Thymus (tissue), 14 donors: ENCODE measurements at places on chromosomes 12 and 14. TPM values are rescaled to one million over a fixed set of nuclear protein-coding genes. Genes with fewer than 3 reads are reported as not detected.
A peak's percentile ranks its signal among the peaks of the same experiment; 100 is the strongest.

Gene SAMD4A
- 1.7 TPM for total RNA-seq

Gene PSEN1
- 32.0 TPM for total RNA-seq

Gene ABHD12B
- total RNA-seq = 1.0 TPM

Gene KERA
- total RNA-seq = 0.05 TPM

Gene OLR1
- 0.52 TPM for total RNA-seq

Gene SERPINA1
- total RNA-seq = 9.4 TPM

Gene PPP1R1A
- 0.09 TPM for total RNA-seq

Gene ANKRD33
- not detected for total RNA-seq

GRCh38 chr12:123085066-123085465, 65.8 kb downstream of the PITPNM2 start:
- no peak for DNase-seq
- peak overlapping the region; percentile 99 for H3K27ac ChIP-seq
- H3K4me3 ChIP-seq = peak overlapping the region; percentile 30
- H3K27me3 ChIP-seq = no peaks in the 10 kb centered on the region
- H3K4me1 ChIP-seq = peaks cover 89% of the 10 kb centered on the region
- peaks cover 15% of the 10 kb centered on the region for H3K36me3 ChIP-seq

- H3K36me3 ChIP-seq = no peaks in the 10 kb centered on the region
- H3K4me3 ChIP-seq = no peak overlapping the region
- no peak for DNase-seq
- H3K27me3 ChIP-seq = no peaks in the 10 kb centered on the region
- H3K27ac ChIP-seq = no peak overlapping the region
- no peaks in the 10 kb centered on the region for H3K4me1 ChIP-seq
Measured at GRCh38 chr12:56014205-56014604, 6.6 kb upstream of the IKZF4 start.

GRCh38 chr14:93543766-93544165, 113.0 kb downstream of the UNC79 start:
- H3K36me3 ChIP-seq = no peaks in the 10 kb centered on the region
- H3K4me3 ChIP-seq = no peak overlapping the region
- H3K27me3 ChIP-seq = no peaks in the 10 kb centered on the region
- no peak for DNase-seq

DNA sequence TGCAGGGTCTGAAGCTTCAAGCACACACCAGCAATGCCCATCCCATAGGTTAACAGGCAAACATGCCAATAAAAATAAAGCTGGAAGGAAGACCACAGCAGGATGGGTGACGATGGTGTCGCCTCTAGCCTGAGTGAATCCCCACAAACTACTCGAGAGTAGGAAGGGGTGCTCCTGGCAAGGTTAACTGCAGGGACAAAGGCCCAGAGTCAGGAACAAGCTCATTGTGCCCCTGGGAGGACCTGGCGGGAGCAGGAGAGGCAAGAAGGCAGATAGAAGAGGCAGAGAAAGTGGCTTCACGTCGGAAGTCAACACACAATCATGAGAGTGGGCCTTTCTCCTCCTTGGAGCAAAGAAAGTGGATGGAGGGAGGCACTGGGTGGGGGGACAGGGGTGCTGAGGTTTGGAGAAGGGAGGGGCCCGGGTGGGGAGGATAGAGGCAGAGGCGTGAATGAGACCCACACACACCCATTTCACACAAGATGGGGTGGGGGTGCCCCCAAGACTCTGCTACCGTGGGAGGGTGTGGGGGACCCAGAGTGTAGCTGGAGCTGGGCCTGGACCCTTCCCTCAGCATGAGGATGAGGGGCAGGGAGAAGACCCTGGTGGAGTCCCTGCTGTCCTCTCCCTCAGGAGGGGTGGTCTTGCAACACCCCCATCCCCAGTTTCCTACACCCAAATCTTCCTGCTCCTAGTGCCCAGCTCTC, 43.1 kb downstream of the DIO3 start:
- H3K27me3 ChIP-seq = no peaks in the 10 kb centered on the region
- DNase-seq = no peak
- H3K36me3 ChIP-seq = no peaks in the 10 kb centered on the region
- no peak overlapping the region for H3K4me3 ChIP-seq
- no peak overlapping the region for H3K27ac ChIP-seq

GRCh38 chr12:32595251-32595650, 83.8 kb upstream of the DNM1L start:
- no peak overlapping the region for H3K27ac ChIP-seq
- no peaks in the 10 kb centered on the region for H3K27me3 ChIP-seq
- no peaks in the 10 kb centered on the region for H3K36me3 ChIP-seq
- DNase-seq = no peak
- no peak overlapping the region for H3K4me3 ChIP-seq
- H3K4me1 ChIP-seq = no peaks in the 10 kb centered on the region

GRCh38 chr12:51904951-51905470, 2.3 kb upstream of the ACVRL1 start:
- H3K27ac ChIP-seq = peak overlapping the region; percentile 43
- H3K4me3 ChIP-seq = no peak overlapping the region
- no peak for DNase-seq
- no peaks in the 10 kb centered on the region for H3K4me1 ChIP-seq
- no peaks in the 10 kb centered on the region for H3K36me3 ChIP-seq
- peaks cover 29% of the 10 kb centered on the region for H3K27me3 ChIP-seq

GRCh38 chr12:1044696-1045095, 53.7 kb downstream of the ERC1 start:
- H3K4me1 ChIP-seq = no peaks in the 10 kb centered on the region
- H3K36me3 ChIP-seq = no peaks in the 10 kb centered on the region
- DNase-seq = no peak
- H3K27me3 ChIP-seq = no peaks in the 10 kb centered on the region
- H3K4me3 ChIP-seq = no peak overlapping the region

- no peak overlapping the region for H3K4me3 ChIP-seq
- no peak overlapping the region for H3K27ac ChIP-seq
- H3K36me3 ChIP-seq = peaks cover 39% of the 10 kb centered on the region
- H3K27me3 ChIP-seq = no peaks in the 10 kb centered on the region
Measured at GRCh38 chr12:119772431-119772830, 104.5 kb downstream of the PRKAB1 start.

DNA sequence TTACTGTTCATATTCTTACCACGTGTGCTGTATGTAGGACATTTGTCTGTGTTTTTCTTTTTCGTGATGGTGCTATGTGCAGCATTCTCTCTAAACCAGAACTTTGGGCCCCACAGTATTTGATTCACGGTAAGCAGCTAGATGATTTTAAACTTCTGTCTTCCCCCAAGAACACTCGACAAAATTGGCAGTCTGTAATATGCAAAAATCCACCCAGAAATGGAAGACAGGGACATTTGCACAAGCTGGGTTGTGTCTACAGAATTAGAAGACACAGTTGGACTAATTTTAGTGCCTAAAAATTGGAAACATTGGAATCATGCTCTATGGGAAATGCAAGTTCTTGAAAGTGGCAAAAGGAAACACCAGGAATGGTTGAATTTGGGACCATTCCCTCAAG, 24.1 kb upstream of the MED13L start:
- no peak for DNase-seq
- H3K27ac ChIP-seq = no peak overlapping the region
- no peaks in the 10 kb centered on the region for H3K27me3 ChIP-seq
- no peaks in the 10 kb centered on the region for H3K4me1 ChIP-seq
- no peak overlapping the region for H3K4me3 ChIP-seq
- no peaks in the 10 kb centered on the region for H3K36me3 ChIP-seq

- no peak for DNase-seq
- H3K4me1 ChIP-seq = peaks cover 6% of the 10 kb centered on the region
- H3K27ac ChIP-seq = no peak overlapping the region
- H3K27me3 ChIP-seq = no peaks in the 10 kb centered on the region
- no peak overlapping the region for H3K4me3 ChIP-seq
- no peaks in the 10 kb centered on the region for H3K36me3 ChIP-seq
Measured at GRCh38 chr12:12333407-12334366, 16.4 kb downstream of the MANSC1 start.

DNA sequence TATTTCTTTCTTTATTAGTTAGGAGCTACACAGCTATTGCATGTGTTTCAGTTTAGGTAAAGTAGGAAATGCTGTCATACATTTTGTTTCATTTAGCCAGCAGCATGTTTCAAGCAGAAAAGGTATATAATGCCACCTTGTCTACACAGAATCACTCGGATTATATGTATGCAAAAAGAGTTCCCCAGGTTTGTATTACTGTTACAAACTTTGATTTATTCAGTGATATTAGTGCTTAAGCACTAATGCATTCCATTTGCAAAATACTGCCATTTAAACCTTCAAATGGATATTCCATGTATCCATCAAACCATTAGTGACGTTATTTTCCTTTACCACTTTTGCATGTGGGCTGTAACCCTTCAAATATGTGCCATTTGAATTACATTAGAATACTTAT, 564.0 kb downstream of the RPL10L start:
- H3K27me3 ChIP-seq = no peaks in the 10 kb centered on the region
- no peaks in the 10 kb centered on the region for H3K36me3 ChIP-seq
- no peak overlapping the region for H3K27ac ChIP-seq

DNA sequence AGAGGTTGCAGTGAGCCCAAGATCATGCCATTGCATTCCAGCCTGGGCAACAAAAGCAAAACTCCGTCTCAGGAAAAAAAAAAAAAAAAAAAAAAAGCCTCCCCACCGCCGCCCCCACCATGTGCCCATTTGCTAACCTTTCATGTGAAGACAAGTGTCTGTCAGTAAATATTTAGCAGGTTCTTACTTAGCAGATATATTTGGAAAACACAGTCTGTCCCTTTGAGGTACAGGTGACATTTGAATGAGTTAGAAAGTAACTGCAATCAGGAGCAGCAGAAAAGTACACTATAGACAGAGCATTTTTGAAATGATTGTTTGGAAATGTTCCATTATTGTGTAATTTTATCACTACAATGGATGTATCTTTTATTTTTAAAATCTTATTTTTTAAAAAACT, 119.7 kb downstream of the FGD4 start:
- H3K4me3 ChIP-seq = no peak overlapping the region
- DNase-seq = no peak
- H3K27me3 ChIP-seq = no peaks in the 10 kb centered on the region
- H3K27ac ChIP-seq = no peak overlapping the region
- H3K4me1 ChIP-seq = peaks cover 6% of the 10 kb centered on the region
- H3K36me3 ChIP-seq = no peaks in the 10 kb centered on the region

GRCh38 chr12:40469736-40470135, 222.5 kb upstream of the CNTN1 start:
- H3K4me1 ChIP-seq = no peaks in the 10 kb centered on the region
- H3K27ac ChIP-seq = no peak overlapping the region
- no peak overlapping the region for H3K4me3 ChIP-seq
- no peaks in the 10 kb centered on the region for H3K36me3 ChIP-seq
- no peak for DNase-seq

DNA sequence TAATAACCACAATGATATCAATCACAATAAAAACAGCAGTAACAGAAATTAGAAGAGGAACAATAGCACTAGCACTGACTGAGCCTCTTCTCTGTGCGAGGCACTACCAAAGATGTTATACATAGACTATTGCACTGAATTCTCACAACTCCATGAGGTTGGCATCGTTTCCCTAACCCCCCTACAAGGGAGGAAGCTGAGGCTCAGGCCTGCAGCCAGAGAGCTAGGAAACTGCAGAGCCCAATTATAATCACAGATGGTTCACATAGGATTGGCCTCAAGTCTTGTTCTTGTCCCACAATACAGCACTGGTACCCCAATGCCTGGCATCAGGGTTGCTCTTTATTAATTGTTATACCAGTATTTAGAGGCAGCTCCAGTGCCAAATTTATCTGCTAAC, 278.0 kb downstream of the CEP128 start:
- no peak for DNase-seq
- H3K4me3 ChIP-seq = no peak overlapping the region
- no peaks in the 10 kb centered on the region for H3K27me3 ChIP-seq
- no peak overlapping the region for H3K27ac ChIP-seq

- H3K27ac ChIP-seq = peak overlapping the region; percentile 46
- DNase-seq = no peak
- no peak overlapping the region for H3K4me3 ChIP-seq
- peaks cover 16% of the 10 kb centered on the region for H3K4me1 ChIP-seq
Measured at GRCh38 chr14:61498303-61498702, 176.9 kb downstream of the PRKCH start.

- no peak overlapping the region for H3K4me3 ChIP-seq
- no peaks in the 10 kb centered on the region for H3K27me3 ChIP-seq
- no peaks in the 10 kb centered on the region for H3K4me1 ChIP-seq
- H3K27ac ChIP-seq = no peak overlapping the region
- no peak for DNase-seq
Measured at GRCh38 chr12:112965643-112966042, 12.7 kb upstream of the OAS2 start.

DNA sequence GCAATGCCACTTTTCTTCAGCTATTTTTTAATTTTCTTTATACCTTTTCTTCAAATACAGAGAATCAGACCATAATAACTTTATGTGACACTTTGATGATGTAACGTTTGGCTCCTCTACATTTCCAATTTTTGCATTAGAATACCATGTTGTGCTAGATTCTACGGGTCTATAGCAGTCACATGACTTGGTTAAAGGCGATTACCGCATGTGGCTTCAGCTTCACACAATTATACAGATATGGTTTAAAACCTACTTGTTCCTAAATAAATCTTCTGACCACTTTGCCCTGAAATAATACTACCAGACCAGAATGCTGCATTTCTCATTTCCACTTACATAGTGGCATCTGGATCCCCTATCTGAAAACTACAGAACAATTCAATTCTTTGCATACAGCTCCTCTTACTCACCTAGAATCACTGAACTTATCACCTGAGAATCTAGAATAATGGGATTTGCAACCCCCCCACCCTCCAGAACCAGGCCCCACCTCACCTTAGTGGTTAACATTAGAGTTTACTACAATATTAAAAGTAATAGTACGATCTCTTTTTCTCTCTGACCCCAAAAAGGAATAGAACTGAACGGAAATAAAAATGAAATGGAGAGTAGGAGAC, 1.3 kb downstream of the MAX start:
- H3K4me3 ChIP-seq = peak overlapping the region; percentile 96
- H3K36me3 ChIP-seq = peaks cover 13% of the 10 kb centered on the region

GRCh38 chr12:15839682-15840081, 42.5 kb upstream of the STRAP start:
- no peak for DNase-seq
- no peaks in the 10 kb centered on the region for H3K4me1 ChIP-seq
- no peaks in the 10 kb centered on the region for H3K27me3 ChIP-seq
- H3K36me3 ChIP-seq = no peaks in the 10 kb centered on the region
- no peak overlapping the region for H3K4me3 ChIP-seq

DNA sequence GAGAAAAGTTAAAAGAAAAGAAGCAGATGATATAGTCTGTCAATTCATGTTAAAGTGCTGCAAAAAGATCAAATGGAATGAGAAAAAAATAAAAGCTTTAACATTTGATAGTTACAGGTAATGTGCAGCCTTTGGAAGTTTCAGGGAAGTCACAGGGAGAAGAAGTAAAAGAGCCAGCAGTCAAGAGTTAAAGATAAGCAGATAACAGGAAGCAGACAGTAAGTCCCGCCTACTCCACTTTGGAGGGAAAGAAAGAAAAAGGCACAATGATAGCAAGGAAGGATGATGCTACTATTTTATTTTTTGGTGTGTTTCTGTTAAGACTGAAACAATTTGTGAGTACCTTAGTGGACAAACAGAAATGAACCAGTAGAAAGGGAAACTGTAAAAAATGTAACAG, 111.1 kb upstream of the KRR1 start:
- no peaks in the 10 kb centered on the region for H3K27me3 ChIP-seq
- no peaks in the 10 kb centered on the region for H3K36me3 ChIP-seq
- no peak for DNase-seq
- no peak overlapping the region for H3K4me3 ChIP-seq
- H3K27ac ChIP-seq = no peak overlapping the region
